ENCODE measurements at places on chromosomes 4 and X.

DNA sequence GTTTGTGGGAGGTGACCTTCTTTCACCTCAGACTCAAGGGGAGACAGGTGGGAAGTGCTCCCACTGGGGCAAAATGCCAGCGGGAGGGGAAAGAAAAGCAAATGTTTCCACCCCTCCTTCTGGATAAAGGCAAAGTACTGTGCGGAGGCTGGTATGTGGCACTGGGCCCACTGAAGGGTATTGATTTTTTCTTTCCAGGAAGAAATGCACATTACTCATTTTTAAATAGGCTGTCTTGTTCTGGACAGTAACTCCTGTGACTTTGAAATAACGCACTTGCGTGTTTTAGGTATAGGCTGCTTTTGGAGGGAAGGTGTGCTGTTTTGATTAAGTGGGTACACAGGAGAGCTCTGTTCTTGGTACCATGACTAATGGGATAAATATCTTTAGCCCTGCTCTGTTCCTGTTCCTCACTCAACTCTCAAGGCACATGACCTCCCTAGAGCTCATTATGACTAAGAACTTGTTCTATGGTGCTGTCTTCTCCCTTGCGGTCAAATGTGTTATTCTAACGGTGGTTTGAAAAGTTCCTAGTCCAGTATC, 40.7 kb upstream of the MBTPS2 start:
- DNase-seq = peak; percentile 64

DNA sequence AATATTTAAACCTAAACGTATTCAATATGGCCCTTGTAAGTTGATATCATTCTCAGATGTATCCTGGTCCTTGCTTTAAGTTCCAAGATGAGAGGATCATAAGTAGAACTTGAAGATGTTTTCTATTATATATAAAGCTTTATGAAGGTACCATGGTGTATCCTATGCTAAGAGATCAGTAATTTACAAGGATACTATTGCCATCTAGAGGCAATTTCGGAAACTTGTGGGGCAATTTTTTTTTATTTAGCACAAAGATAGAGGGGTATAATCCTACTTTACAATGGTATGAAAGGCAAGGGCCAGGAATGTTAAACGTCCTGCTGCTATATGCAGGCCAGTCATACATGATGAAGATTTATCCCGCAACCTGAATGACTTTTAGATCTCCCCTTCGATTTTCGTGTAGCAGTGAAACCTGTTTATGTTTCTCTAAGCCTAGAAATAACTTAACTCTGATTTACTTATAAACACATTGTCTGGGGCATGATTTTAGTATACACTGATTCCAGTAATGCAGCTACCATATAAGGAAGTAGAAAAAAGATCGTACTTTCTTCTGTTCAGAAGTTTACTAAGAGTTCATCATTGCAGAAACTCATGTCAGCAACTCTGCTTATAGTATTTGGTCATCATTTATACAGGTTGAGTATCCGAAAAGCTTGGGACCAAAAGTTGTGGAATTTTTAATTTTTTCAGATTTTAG, 2.6 kb downstream of the SLC25A31 start:
- DNase-seq = peak; percentile 5

- no peak for DNase-seq
Observed at GRCh38 chrX:39377773-39378172, 576.5 kb downstream of the MID1IP1 start.

DNA sequence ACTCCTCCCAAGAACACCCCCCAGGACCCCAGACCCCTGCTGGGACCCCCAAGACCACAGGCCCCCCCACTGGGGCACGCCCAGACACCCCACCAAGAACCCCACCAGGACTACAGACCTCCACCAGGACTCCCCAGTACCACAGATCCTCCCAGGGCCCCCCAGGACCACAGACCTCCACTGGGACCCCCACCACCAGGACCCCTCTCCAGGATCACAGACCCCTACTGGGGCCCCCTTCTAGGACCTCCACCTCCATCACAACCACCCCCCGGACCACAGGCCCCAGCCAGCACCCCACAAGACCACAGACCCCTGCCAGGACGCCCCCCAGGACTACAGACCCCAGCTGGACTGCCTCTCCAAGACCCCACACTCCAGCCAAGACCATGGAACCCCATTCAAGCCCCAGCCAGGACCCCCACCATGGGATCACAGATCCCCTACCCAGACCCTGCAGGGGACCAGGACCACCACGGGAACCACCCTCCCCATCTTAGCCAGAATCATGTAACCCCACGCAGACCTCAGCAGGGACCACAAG, 855 bp upstream of the DHRSX start:
- no peak for DNase-seq

GRCh38 chr4:123096038-123096437, 173.6 kb upstream of the NUDT6 start:
- DNase-seq = no peak

- DNase-seq = no peak
Observed at GRCh38 chrX:30831082-30831481, 58.0 kb downstream of the TAB3 start.

GRCh38 chrX:311156-312129, 7.2 kb downstream of the GTPBP6 start:
- no peak for DNase-seq

GRCh38 chr4:121822047-121822446, 1.6 kb downstream of the CCNA2 start:
- no peak for DNase-seq

- no peak for DNase-seq
Observed at GRCh38 chr4:165512424-165512823, 133.6 kb downstream of the CPE start.

- no peak for DNase-seq
Observed at GRCh38 chrX:136712650-136713310, 64.8 kb downstream of the CD40LG start.

GRCh38 chrX:153719238-153719637, 4.9 kb downstream of the BCAP31 start:
- DNase-seq = no peak

GRCh38 chr4:151248519-151248918, 28.4 kb upstream of the PRSS48 start:
- DNase-seq = no peak

- DNase-seq = no peak
Observed at GRCh38 chrX:2967584-2967983, 38.4 kb upstream of the ARSD start.

DNA sequence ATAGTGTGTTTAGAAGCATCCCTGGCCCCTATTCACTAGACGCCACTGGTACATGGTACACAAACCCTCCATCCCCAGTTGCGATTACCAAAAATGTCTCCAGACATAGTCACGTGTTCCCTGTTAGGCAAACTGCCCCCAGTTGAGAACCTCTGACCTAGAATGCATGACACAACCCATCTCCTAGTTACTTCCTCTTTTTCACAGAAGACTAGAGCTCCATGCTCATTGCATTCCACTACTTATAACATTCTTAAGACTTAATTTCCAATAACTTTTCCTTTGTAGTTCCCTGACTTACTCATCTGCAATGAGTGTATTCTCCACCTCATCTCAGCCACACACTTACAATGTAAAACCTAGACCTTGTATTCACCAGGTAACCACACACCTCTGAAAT, 68.6 kb downstream of the PRSS12 start:
- DNase-seq = no peak

DNA sequence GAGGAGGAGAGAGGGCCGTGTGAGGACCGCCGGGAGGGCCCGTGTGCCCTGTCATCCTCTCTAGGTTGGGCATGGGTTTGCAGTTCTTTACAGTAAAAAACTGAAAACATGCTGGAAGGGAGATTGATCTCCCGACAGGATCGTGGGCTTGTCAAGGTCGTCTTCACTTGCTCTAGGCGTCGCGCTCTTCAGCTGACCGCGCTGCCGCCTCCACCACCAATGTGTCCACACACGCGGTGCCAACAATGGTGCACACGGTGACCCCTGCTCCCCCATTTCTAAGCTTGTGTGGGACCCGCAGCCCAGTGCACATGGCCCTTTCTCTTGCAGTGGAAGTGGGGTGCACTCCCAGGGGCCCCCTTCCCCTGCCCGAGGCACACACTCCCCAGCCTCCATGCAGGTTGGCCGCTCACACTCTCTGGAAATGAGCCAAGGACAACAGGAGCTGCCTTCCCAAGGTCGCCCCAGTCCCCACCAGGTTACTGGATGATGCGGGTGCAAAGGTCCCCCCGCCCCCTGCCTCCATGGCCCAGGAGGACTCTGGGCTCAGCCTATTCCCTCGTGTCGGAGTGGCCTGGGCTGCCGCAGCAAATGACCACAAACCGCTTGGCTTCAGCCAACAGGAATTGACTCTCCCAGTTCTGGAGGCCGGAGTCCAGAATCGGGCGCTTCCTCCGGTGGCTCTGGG, 1.7 kb upstream of the ZFP92 start:
- no peak for DNase-seq

DNA sequence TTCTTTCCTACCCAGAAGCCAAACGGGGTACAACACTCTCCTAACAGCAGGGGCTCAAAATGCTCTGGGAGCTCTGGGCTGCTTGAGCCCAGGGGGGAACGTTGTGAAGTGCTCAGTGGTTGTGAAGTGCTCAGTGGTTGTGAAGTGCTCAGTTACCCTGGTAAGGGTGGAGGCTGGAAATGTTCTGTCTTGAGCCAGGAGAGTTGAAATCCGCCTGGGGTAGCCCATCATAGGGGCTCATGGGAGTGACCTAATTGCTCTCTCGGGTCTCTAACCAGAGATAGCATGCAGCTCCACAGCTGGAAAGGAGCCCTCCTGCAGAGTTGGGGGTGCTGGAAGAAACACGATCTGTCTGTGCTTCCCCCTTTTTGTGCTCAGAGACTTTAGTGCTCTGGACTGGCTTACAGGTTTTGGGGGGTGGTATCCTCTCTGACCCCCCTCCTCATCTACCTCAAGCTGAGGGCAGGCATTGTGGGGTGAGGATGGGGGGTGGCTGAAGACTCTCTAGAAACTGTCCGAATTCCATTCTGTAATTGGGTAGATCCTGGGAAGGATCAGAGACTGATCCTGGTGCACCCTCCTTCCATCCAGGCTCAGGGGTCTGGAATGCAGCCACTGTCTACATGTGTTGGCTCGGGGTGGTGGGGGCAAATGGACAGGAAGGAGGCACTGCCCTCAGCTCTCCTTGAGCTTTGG, 2.7 kb downstream of the EFNB1 start:
- no peak for DNase-seq

DNA sequence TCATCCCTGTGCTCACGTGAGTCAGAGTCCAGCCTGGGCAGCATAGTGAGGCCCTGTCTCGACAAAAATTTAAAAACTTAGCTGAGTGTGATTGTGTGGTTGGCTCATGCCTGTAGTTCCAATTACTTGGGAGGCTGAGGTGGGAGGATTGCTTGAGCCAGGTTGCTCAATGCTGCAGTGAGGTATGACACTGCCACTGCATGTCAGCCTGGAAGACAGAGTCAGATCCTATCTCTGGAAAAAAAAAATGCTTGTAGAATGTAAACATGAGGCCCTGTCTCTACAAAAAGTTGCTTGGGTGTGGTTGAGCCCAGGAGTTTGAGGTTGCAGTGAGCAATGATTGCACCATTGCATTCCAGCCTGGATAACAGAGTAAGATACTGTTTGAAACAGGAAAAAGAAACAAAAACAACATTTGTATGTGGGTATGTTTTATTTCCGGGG, 11.3 kb upstream of the YTHDC1 start:
- DNase-seq = no peak

DNA sequence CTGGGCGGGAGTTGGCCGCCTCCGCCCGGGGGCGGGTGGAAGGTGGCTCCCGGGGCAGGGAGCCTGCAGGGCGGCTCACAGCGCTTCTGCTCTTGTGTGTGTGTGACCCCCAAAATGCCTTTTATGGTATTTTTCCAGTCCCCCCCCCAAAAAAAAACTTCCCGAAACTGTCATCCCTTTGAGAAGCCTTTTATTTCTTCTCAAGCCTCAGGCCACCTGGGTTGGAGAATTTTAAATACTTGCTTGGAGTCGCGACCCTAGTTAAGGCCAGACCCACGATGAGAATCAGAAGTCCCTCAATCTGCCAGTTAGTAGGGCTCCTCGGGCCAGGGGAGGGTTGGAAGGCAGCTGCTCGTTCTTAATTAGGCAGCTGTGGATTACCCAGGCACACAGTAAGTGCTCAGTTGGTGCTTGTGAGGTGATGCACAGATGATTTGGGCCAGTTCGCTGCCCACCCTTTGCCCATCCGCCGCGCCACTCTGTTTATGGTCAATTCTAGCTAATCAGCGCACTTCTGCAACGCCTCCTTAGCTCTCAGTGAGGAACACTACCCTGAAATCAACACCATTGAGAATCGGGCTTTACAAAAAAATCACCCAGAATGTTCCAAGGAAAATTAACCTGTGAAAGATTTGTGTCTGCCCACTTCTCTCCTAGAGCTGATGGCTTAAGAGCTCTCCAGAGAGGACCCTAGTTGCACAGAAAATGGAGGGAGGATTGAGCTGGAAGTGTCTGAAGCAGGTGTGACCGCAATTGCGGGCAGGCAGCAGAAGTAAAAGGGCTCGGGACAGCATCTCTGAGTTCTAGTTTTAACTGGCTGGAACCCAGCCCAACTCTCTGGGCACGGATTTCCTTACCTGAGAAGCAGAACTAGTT, 648 bp upstream of the SCD5 start:
- no peak for DNase-seq

DNA sequence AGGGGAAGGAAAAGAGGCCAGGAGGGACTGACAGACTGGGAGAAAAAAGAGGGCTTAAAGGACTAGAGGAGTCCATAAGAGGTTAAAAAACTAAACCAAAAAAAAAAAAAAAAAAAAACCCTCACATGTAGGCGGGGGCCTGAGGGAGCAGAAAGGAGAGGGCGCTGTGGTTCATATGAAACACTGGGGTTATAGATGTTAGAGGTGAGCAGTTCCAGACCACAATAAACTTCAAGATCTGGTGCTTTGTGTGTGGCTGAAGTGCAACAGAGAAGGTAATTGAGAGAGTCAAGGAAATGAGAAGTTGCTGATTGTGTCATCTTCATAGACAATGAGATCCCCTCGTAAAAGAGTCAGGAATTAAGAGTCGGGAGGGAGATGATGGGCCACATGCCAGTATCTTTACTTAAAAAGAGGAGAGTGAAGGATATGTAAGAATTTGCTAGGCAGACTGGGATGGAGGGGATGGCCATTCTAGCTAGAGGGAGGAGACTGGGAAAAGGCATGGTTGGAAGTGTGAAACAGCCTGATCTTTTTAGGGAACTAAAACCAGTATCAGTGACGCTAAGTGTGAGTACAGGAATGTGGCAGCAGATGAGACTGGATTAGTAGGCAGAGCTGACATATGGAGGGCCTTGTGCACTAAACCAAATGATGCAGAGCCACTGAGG, 18.4 kb upstream of the OGT start:
- no peak for DNase-seq

DNA sequence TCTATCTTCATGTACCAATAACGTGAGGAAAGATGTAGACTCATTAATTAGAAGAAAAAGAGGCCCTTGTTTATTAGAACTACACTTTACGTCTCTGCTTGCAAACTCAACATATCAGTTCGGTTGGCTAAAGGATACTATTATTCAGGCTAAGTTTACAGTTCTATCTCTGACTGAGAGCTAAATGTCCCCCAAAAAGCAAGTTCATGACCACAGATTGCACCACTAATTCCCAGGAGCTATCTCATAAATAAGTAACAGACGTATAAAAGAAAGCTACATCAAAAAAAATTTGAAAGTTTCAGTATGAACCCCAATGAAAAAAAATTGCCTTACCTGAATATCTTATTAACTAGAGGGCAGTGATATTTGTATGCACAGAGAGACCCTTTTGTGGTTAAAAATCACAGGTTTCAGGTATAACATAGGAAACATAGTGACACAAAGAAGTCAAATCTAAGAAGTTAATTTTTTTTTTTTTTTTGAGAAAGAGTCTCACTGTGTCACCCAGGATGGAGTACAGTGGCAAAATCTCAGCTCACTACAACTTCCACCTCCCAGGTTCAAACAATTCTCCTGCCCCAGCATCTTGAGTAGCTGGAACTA, 128.9 kb downstream of the MAB21L2 start:
- no peak for DNase-seq

GRCh38 chrX:30951003-30951402, 61.9 kb upstream of the TAB3 start:
- DNase-seq = no peak

- no peak for DNase-seq
Observed at GRCh38 chr4:15343581-15343980, 84.3 kb upstream of the C1QTNF7 start.

Data from NCI-H1092 (cell line).